ENCODE measurements at places on chromosomes 5 and 9. TPM values are rescaled to one million over a fixed set of nuclear protein-coding genes. Genes with fewer than 3 reads are reported as not detected.

GRCh38 chr5:82534986-82535385, 256.8 kb upstream of the RPS23 start:
- DNase-seq = no peak

- no peak for DNase-seq
Measured at GRCh38 chr5:180938294-180938693, 39.3 kb downstream of the BTNL8 start.

DNA sequence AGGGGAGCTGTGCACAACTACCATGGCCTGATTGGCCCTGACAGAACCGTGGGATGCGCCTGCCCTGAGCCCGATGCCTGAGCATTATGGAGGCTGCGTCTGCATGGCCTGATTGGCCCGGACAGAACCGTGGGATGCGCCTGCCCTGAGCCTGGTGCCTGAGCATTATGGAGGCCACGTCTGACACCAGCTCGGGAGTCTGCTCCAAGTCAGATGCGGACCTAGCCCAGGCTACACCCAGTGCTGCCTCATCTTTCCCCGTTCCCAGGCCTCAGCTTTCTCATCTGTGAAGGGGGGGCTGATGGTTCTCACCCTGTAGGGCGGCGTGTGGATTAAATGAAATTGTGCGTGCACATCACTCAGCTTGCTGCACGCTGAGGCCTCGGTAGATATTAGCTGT, 7.3 kb downstream of the CEP72 start:
- DNase-seq = no peak

The RASGRF2 gene
- 6.5 TPM for total RNA-seq

The GFI1B gene
- total RNA-seq = 0.25 TPM

All from left ventricle myocardium superior (tissue), 1 donor.